Naive thymus-derived CD4-positive, alpha-beta T cell (primary cell): ENCODE measurements at places on chromosomes 3 and 15. TPM values are rescaled to one million over a fixed set of nuclear protein-coding genes. Genes with fewer than 3 reads are reported as not detected.

The HYPK gene
- 7.5 TPM for polyA plus RNA-seq

The GOLGA6D gene
- not detected for polyA plus RNA-seq

The APOD gene
- polyA plus RNA-seq, result not detected

The LDHAL6B gene
- polyA plus RNA-seq, result not detected

The ASB14 gene
- 0.30 TPM for polyA plus RNA-seq
